ENCODE measurements at places on chromosomes 3 and 15.

DNA sequence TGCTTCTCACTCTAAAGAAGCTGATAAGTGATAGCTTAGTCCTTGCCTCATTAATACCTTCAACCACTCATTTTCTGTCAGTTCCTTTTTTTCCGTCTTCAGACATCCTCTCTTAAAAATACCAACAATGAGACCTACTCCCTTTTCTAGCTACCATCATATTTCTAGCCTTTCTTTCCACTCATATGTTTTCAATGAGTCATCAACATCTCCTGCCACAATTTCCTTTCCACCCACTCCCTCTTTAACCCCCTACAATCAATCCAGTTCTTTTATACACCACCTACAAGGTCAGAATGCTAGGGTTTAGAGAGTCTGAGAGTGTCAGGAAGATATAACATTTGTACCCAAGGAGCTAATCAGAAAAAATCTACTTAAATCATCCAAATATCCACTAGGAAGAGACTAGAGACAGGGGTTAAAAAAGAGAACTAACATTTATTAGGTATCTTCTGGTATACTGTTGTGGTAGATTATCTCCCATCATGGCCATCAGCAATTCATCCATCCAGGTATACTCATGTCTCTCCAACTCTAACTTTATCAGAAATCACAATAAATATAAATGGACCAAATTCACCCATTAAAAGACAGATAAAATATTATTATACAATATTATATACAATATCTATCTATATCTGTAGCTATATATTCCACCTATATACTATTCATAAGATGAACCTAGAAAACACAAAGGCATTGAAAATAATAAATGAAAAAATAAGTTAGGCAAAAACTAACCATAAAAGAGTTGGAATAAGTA is 42.5 kb downstream of the MYLK start:
- no peak for DNase-seq

DNA sequence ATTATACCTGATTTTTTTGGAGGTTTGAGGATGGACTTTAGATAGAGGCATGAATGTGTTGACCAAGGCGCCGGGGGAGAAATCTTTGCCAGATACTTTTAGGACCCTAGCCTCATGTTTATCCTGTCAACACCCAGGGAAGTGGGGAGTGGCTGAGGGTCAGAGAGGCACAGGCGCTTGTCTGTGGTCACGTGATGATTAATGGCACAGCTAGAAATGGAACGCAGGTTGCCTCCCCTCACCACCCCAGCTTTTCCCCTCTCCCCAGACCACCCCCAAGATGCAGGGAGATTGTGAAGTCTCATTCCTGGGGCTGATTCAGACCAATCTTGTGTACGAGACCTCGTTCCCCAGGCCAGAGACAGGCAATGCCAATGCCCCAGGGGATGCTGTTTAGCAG is 218.4 kb upstream of the LINGO1 start:
- no peak for DNase-seq

DNA sequence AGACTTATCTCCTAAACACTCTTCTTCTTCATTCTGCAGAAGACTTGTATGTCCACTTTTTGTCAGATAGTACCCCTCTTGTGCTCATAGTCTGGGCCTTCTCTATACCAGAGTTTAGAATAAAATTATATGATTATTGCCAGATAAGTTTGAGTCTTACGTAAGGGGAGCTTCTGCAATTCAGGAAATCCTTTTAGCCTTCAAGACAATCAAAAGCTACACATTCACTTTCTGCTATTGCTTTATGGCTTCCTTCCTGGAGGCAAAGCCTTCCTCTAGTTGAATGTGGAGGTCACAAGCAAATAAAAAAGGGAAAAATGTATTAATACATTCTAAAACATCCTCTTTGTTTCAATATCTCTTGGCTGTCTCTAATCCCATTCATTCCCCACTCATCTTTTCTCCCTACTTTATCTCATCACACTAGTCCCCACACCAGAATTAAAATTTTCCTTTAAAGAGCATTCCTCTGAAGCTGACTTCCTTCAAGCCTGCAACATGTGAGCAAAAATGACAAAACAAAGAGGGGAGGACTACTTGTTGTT is 186.8 kb downstream of the CPNE4 start:
- no peak for DNase-seq

DNA sequence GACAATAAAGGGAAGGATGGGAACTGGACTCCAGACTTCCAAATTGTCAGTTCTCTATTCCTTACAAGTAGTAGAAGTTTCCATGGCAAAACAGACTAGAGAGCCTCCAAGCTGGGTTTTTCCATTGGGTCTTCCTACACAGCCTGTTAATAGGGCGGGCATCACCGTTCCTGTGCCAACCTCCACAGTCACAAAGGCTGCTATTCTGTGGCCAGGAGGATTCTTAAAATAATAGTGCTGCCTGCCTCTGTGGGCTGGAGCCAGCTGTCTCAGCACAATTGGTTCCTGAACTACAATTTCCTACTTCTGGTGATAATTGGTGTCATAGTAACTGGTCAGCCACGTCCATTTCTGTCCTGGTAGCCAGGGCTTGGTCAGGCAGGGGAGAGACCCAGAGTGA is 38.6 kb downstream of the LYZL4 start:
- DNase-seq = no peak

- no peak for DNase-seq
Measured at GRCh38 chr3:51706788-51707731, at the start of gene GRM2. Gene GRM2, plus strand, starts transcription at chr3:51707068. Its CDS starts 1,916 bp downstream, at chr3:51708984.

- no peak for DNase-seq
Measured at GRCh38 chr3:24060055-24060454, 115.0 kb downstream of the NR1D2 start.

DNA sequence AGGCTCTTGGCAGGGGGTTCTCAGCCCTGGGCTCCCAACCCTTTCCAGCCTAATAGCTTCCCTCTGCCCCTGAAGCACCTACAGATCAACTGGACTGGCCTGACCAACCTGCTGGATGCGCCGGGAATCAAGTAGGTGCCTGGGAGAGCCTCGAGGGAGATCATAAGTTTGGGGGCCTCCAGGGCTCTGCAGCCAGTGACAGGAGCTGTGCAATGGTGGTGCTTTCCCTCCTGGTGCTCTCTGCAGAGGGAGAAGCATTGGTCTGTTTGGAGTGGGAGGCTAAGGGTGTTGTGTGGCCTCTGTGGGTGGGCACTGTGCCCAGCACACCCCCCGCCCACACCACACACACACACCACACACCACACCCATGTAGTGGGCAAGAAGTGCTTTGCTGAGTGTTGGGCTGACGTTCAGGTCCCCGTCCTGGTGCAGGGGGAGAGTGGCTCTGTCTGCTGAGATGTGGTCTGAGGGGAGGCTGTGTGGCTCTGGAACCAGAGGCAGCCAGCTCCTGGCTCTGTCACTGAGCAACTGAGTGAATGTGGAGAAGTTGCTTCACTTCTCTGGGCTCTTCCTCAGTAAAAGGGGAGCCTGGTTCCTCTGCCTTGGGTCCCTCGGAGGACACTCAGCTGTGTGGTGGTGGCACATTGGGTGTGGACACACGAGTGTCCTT is 26.3 kb downstream of the ESYT3 start:
- DNase-seq = no peak

- no peak for DNase-seq
Measured at GRCh38 chr3:4678320-4678719, 185.2 kb downstream of the ITPR1 start.

- no peak for DNase-seq
Measured at GRCh38 chr3:117603097-117603496, 893.5 kb downstream of the TUSC7 start.

DNA sequence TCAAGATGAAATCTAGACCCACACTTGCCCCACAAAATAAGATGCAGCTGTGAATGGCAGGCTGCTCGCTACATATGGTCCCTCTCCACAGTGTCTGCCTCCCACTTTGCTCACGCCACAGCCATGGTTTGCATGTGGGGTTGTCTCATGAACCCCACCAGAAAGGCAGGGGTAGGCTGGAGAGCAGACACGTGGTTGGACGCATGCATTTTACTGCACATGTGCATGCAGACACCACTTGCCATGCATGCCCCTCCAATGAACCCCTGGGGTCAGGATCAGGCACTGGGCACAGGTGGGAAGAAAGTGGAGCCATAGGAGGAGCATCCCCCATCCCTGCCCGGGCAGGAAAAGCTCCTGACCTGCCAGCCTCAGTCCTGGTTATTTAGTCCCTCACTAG is 20.7 kb downstream of the SCN5A start:
- DNase-seq = no peak

DNA sequence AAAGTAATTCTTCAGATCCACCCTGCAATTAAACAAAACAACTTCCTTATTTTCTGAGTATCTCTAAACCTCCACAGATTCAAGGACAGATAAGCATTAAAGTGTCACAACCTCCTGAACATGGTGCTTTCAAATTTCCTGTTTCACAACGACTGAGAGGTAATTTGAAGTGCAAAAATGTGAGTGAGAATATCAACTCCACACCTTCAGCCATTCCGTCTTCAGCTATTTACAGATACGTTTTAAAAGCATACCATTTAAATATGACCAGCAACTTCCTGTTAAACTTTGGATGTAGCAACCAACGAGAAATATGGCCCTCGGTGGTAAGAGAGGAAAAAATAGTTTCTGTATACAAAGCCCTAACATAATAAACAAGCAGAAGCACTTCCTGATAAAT is 32.1 kb upstream of the PCSK6 start:
- no peak for DNase-seq

- no peak for DNase-seq
Measured at GRCh38 chr3:190205739-190206138, 85.0 kb upstream of the P3H2 start.

DNA sequence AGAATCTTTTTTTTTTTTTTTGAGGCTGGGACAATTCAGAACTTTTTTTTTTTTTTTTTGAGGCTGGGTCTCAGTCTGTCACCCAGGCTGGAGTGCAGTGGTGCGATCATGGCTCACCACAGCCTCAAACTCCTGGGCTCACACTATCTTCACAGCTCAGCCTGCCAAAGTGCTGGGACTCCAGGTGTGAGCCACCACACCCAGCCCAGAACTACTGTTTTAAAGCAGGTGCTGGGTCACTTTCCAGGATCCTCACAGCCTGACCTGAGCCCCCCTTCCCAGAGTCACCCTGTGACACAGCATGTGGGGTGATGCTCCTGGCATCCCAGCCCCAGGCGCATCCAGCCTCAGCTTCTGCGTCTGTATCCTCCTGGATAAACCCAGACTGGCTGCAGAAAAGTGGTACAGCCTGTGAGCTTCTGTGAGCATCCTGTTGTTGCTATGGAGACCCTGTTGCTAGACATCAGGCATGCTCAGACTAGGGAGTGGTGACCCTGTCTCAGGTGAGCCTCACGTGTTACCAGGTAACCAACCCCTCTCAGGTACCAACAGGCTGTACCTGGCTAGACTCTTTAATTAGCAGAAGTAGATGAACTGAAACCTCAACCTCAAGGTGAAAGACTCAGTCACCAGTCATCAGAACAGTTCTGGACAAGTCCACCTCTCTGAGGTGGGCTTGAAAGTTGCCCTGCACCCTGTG is 15.0 kb downstream of the KLF13 start:
- DNase-seq = no peak

- no peak for DNase-seq
Measured at GRCh38 chr15:91307601-91308000, 207.5 kb downstream of the SV2B start.

DNA sequence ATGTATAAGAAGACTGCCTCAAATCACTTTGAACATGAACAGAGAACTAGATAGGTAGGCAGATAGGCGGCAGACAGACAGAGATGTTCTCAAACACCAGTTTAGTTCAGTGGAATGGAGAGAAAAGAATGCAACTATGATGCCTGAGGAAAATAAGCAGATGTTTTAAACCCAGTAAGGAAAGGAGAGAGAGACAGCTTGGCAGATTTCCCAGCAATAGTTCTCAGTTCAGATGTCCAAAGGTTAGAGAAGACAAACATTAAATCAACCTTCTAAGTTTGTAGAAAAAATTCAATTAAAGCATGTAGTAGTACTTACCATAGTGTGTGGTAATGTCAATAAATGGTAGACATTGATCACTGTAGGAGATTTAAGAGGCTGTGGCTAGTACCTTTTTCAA is 209.6 kb upstream of the PFN2 start:
- DNase-seq = no peak

DNA sequence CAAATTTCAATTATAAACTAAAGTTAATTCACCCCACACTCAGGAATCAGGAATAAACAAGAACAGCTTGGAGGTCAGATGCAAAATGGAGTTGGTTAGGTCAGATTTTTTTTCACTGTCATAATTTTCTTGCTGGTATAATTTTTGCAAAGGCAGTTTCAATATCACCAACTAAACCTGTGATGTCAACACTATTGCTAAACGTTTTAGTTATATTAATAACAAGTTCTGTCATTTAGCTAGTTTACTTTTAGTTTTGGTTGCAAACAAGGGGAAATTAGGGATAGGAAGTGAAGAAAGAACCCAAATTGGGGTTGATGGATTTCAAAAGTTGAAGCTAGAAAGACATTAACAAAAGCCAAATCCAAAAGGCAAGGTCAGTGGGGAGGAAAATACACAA is 4.6 kb upstream of the CPB1 start:
- no peak for DNase-seq

GRCh38 chr15:99105514-99106341 is 848 bp downstream of the SYNM start:
- DNase-seq = no peak

DNA sequence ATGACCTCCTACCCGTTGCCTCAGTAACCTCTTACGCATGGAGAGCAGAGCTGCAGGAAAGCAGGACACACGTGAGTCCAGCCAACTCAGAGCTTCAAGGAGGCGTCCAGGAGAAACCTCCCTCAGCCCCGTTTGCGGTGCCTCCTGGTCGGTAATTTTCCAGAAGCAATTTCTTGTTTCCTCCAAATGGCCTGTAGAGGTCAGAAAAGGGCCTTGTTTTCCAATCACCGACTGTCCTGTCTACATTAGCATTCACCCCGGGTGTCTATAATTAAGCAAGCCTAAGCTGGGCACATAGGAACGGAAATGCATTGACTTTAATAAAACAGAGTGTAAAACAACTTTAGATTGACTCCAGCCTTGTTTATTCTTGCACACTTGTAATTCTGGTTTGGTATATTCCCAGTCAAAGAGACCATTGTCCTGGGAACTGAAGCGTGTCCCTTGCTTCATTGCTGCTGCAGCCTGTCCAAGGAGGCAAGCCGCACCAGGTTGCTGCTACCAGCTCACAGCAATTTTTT is 836.2 kb downstream of the AGBL1 start:
- DNase-seq = no peak

DNA sequence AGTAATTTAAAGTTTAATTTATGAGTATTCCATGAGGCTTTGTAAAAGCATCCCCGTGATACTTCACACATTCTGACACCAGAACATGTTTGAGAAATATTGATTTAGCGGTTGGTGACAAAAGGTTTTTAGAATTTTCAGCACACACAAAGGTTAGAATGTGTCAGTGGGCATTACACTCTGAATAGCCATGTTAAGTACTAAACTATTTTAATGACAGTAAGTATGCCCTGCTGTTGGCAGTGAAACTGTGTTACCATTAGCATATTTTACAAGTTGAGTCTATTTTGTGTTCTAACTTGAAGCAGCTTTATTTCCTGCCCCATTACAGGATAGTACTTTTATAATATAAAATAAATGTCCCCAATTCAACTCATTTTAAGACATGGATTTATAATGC is 66.5 kb downstream of the ADAMTSL3 start:
- no peak for DNase-seq

Data from cortex of kidney (tissue), 1 donor.